ENCODE measurements at places on chromosomes 5 and 9.

GRCh38 chr5:180160789-180161188 lies 48.2 kb downstream of the RASGEF1C start:
- DNase-seq, result no peak

GRCh38 chr5:568809-569208 lies 43.3 kb upstream of the CEP72 start:
- no peak for DNase-seq

- no peak for DNase-seq
Observed at GRCh38 chr9:71676460-71676859, 91.9 kb downstream of the CEMIP2 start.

DNA sequence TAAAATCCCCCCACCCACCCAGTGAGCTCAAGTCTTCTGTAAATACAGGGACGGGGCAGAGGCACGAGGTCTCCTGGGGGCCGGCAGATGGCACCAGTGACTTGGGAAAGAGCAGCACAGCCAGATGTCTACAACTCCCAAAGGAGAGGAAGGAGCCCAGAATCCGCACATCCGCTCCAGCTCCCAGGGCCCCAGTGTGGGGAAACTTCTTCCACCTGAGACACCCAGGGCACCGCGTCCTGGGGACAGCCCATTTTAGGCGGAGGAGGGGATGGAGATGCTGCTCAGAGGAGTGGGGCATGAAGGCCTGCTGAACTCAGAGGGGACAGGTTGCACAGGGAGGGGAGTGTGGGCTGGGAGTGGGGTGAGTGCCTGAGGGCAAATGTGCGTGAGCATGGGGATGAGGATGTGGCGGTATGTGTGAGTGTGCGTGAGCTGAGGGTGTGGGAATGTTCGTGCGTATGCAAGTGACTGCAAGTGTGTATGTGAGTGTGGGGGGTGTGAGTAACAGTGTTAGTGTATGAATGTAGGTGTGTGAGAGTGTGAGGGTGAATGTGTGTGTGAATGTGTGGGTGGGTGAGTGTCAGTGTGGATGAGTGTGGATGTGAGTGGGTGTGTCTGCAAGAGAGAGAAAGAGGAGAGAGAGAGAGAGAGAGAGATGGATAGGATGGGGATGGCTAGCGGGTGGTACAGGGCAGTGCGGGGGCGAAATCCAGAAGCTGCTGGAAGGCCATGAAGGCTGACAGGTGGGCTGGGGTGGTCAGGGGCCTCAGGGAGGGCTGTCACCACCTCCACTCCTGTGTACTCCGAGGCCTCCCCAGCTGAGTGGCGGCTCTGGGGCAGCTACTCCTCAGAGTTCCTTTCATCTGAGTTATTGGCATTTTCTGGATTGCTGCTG lies 63.5 kb downstream of the DUSP1 start:
- no peak for DNase-seq

DNA sequence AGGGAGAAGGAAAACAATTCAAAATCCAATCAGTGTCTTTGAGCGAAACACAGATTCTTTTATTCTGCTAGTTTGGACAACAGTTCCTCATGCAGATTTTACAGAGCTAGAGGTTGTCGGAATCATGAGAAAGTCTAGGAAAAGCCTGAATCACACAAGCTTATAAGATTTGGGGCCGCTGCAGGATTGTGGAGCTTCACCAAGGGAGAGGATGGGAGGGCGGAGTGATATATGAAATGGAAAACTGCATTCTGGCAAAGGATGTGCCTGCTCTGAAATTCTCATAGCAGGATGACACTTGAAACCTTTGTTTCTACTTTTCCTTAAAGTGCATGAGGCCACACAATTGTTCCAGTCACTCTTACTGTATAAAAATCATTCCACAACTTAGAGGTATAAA lies 134.3 kb downstream of the OR2K2 start:
- no peak for DNase-seq

- DNase-seq, result no peak
Observed at GRCh38 chr5:1724822-1725602, 74.6 kb downstream of the MRPL36 start.

DNA sequence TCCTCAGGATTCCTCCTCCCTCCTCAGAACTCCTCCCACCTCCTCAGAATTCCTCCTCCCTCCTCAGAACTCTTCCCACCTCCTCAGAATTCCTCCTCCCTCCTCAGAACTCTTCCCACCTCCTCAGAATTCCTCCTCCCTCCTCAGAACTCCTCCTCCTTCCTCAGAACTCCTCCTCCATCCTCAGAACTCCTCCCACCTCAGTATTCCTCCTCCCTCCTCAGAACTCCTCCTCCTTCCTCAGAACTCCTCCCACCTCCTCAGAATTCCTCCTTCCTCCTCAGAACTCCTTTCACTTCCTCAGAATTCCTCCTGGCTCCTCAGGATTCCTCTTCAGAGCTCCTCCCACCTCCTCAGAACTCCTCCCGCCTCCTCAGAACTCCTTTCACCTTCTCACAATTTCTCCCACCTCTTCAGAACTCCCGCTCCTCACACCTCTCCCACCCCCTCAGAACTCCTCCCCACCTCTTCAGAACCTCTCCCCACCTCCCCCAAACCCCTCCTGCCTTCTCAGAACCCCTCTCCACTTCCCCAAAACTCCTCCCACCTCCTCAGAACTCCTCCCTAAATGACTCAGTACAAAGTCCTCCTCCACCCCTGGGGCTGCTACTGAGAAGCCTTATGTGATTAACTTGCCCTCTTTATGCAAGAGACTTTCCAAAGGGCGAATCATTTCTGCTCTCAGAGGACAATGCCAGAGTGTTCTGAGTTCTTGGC lies 23.2 kb downstream of the SLC46A2 start:
- DNase-seq, result no peak

- DNase-seq, result no peak
Observed at GRCh38 chr9:16985559-16986348, 115.3 kb upstream of the BNC2 start.

DNA sequence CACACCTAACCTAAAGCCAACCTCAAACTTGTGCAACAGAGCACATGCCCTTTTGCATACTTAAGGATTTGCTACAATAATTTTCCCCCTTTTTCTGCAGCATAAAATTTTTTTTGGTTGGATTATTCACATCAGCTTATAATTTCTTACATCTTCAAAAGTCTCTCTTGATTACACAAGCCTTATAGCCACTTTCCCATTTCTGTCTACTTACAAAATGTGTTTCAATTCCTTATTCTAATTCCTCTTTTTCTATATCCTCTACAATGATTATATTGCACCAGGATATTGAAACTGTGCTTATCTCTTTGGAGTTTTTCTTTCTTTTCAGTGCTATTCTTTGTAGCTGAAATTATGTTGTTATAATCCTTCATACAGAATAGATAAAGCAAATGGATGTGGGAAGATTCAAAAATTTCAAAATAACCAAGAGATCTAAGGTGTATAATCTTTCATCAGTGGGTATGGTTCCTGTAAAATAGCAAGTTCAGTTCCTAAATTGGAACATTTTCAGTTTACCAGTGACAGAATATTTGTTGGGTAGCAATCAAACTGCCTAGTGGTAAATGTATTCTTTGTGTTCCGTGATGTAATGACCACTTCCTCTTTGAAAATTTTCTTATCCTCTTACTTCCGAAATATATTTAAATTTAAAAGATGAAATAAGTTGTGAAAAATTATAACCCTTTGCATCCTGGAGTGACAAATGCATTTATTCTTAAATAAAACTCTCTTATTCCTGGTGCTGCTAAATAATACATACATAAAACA lies 386.8 kb upstream of the CHD1 start:
- no peak for DNase-seq

DNA sequence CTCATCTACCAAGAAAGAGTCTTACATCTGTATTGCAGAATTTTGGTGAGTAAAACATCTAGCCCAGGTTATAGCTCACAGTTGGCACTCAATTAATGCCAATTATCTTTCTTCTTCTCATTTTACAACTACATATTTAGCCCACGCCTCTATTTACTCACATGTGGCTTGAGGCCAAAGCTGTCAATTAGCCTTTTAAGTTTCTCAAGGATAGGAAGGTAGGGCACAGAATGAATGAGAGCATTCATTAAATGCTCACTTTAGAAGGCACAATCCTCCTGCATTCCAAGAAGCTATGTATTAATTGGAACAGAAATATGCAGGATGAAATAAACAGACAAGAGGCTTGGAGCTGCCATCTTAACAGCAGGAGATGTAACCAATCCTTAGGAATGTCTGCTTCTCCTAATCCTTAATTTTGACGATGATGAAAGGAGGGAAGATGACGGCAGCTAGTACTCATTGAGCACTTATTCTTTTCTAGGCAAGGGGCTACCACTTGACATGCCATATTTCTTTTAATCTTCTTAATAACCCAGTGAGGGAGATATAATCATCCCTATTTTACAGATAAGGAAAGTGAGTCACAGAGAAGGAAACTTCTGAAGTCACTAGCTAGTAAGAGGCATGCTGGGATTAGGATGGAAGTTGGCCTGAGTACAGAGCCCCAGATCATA lies 30.8 kb upstream of the PANK3 start:
- no peak for DNase-seq

DNA sequence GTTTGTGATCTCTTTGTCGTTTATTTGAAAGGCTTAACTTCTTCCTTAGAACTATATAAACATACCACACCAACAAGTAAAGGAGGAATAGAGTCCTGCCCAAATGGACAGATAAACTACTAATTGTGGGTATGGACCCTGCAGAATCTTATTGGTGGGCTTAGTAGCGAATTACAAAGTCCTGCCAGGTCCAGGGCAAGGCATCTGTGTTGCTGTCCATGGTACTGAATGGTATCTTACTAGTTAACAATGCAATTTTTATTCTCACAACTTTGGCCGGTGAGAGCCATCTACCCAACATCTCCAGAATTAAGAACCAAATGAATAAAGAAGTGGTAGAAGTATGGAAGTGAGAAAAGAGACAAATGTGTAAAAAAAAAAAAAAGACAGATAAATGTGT lies 1782.4 kb upstream of the WWC1 start:
- no peak for DNase-seq

GRCh38 chr5:109942646-109943045 lies 252.9 kb downstream of the MAN2A1 start:
- DNase-seq, result no peak

DNA sequence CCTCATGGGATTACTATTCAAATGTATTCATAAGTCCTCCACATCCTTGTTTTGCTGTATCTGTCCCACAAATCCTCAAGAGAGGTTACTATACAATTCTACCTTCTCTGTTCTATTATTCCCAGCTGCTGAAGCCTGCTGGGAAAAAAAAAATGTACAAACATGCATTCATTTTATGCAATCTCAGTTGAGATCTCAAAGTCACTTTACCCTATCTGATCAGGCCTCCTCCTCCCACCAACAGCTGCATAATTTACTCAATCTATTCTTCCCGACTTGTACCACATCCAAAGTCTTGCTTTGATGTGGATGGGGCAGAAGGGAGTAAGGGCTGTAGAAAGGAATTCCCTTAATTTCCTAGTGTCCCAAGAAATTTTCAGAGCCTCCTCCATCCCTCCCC lies 28.6 kb downstream of the PSIP1 start:
- no peak for DNase-seq

- no peak for DNase-seq
Observed at GRCh38 chr9:91047993-91048607, 246.5 kb downstream of the SYK start.

GRCh38 chr9:93680443-93681268 lies 104.3 kb downstream of the PHF2 start:
- DNase-seq, result no peak

GRCh38 chr5:75306746-75307145 lies 30.3 kb upstream of the HMGCR start:
- DNase-seq, result no peak

GRCh38 chr5:149747833-149748366 lies 17.8 kb downstream of the PPARGC1B start:
- no peak for DNase-seq

DNA sequence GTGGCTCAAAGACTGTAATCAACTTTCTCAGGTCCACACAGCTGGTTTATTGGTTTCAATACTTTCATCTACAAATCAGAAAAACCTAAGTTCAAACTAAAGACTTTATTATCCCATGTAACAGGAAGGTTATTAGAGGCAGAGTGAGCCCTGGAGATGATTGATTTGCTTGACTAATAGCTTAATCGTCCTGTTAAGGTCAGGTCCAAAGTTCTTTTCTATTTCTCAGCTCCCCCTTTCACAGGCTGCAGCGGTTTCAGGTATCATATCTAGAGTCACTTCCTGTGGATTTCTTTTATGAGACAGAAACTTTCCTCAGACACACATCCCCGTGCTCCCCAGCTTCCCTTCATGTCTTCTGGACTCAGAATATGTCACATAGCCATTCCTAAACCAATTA lies 166.4 kb downstream of the PRELID2 start:
- no peak for DNase-seq

GRCh38 chr5:137402436-137403187 lies 96.5 kb downstream of the SPOCK1 start:
- no peak for DNase-seq

- no peak for DNase-seq
Observed at GRCh38 chr9:123631862-123632261, 275.9 kb downstream of the CRB2 start.

DNA sequence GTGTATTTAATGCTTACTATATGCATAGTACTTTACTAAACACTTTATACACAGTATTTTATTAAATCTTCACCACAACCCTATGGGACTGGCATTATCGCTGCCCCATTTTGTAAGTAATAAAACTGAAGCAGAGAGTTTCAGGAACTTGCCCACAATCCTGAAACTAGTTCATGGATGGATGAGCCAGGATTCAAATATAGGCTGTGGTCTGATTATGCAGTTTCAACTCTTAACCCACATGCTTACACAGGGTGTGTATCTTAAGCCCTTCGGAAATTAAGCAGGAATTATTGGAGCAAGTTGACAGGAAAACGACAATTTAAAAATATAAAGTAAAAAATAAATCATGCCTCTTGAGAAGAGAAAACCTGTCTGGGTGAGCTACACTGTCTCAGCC lies 109.0 kb downstream of the ATP10B start:
- no peak for DNase-seq

DNA sequence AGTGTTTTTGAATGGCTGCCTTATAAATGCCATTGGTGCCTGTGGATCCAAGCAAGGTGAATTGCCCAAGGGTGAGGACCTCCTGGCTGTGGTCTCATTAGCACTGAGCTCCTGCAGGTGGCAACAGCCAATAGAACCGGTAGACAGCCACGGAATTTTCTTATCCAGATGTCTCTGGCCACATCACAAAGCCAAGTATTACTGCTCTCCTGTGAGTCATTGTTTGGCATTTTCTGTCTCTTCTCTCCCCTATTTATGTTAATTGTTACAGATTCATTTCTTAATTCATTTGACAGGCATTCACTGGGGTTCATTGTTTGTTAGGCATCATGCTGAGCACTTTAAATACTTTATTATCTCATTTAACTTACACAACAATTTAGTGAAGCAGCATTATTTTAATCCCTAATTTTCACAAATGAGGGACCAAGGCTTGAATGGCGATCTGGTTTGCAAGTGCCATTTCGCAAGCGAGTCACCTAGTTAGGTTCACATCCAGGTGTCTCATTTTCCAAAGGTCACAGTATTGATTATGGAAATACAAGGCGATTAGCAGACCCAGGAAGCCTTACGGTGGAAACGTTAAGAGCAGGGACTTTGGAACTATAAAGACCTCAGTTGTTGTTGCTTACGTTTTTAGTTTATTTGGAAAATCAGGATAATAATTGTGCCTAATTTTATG lies 58.2 kb upstream of the DPYSL3 start:
- no peak for DNase-seq

GRCh38 chr5:1758574-1758973 lies 41.1 kb downstream of the MRPL36 start:
- DNase-seq, result no peak

Measured in stimulated activated CD8-positive, alpha-beta memory T cell treated with anti-CD3 and anti-CD28 coated beads, Interleukin-15, amount 100 ng/mL, for 1 hour (primary cell).